Eye (tissue), 1 donor: ENCODE measurements at places on chromosomes 4 and X.
A peak's percentile ranks its signal among the peaks of the same experiment; 100 is the strongest.

DNA sequence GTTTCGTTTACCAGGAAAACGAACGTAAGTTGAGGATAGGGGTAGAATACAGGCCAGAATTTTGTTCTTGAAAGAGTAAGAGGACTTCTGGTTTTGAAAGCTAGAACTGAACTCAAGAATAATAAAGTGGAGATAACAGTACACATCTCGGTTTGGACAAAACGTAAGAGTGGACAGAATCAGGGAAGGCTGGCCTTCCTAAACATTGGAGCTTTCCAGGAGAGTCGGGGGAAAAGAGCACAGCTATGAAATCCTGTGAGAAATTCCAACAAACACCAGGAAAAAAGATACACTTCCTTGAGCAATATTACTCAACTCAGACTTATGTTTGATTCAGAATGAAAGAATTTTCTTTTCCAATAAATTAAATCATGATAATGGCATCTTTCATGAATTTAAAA is 1.2 kb downstream of the CTSO start:
- DNase-seq: peak; percentile 51

DNA sequence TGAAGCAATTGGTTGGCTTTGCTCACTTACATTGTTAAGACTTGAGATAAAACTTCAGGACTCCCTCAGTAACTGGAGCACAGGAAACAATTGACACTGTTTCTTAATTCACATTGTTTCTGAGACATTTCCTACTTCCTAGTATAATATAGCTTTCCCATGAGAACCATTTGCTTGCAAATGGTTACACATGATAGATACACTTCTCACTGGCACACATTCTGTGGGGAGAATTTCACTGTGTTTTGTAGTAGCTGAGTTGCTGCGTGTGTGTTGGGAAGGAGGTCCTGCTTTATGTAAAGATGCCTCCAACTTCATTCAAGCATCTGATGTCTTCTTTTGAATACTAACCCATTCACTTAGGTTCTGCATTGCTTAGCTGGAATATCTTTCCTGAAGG is 85.3 kb upstream of the SLC4A4 start:
- DNase-seq: no peak

GRCh38 chr4:3225071-3225850 is 23.7 kb upstream of the MSANTD1 start:
- DNase-seq: no peak

- no peak for DNase-seq
Measured at GRCh38 chr4:110886270-110886669, 263.4 kb upstream of the PITX2 start.

DNA sequence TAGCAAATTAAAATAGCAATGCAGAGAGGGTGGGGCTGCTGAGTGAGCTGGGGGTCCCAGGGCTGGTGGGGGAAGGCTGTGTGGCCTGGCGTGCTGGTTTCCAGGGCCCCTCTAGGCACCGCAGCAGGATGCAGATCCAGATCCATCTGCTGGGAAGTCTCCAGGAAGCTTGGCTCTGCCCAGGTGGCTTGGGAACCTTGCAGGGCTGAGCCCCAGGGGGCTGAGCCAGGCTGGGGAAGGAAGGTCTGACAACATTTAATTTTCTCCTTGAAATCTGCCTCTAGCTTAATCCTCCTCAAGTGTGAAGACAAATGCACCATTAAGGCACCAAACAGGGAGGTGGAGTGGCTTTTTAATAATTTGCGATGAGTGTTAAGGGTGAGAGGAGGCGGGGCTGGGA is 31.7 kb downstream of the SORCS2 start:
- DNase-seq: no peak

DNA sequence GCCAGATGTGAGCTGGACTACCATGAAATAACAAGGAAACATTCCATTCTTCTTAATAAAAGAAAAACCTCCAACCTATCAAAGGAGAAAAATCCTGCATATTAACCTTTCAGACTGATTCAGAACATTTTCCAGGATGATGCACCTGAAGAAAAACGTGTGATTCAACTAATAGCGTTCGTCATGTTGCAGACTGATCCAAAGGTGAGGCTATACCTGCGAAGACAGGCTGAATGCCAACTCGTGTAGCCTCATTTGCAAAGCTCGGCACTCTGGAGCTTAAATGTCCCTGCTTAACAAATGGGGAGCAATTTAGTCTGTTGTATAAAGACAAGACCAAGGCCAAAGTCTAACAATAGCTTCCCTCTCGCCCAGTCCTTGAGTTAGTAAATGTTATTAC is 172.0 kb upstream of the NOCT start:
- DNase-seq: no peak

DNA sequence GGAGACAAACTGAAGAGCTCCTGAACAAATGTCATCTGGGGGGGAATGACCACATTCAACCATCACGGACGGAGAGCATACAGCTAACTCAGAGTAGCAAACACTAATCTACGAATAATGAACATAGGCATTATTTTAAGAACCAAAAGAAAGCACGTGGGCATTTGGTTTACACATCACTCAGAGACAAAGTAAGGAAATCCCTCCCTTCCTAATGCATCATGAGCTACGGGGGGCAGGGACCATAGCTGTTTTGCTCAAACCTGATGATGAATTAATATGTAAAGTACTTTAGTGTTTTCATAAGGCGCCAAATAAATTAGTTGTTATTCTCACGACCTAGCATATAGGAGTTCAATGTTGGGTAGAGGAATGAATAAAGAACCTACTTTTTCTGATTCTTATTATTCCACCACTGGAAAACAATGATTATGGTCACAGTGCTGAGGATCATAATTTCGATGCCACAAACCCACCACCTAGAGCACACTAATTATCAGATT is 11.7 kb upstream of the TMEM156 start:
- no peak for DNase-seq

DNA sequence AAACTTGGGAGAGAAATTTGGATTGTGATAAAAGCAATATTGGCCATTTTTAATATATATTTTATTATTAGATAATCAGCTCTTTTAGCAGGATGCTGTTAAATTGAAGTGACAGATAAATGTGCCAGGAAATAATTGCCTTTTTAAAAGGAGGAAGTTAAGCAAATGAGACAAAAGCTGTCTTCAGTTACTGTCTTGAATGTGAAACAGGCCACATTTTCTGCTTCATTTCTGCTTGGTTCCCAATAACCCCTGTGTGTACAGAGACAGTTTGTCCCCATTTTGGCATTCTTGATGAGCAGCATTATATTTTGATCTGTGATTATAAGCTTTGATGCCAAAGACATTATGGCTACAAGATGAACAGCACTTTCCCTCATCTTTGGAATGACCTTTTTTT is 953 bp downstream of the EPGN start:
- DNase-seq: no peak

- no peak for DNase-seq
Measured at GRCh38 chr4:122836941-122837340, 10.3 kb downstream of the FGF2 start.

DNA sequence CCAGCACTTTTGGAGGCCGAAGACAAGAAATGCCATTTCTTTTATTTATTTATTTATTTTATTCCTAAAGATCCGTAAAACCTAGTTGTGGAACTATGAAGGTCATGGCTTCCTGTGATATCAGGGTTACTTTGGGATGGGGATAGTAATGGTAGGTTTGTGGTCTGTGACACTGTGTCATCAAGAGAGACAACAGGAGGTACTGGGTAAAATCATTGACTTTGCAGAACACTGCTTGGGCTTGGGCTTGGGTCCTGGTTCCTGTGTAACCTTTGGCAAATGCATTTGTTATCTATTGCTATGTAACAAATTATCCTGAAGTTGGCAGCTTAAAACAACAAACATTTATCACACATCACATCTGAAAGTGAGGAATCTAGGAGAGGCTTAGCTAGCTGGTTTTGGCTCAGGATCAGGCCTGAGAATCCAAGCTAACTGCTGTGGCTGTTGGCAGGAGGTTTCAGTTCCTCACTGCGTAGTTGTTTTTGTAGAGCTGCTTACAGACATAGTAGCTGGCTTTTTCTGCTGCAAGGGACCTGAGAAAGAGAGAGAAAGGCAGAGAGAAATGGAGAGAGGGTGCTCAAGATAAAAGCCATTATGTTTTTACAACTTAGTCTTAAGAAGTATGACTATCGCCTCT is 576.4 kb upstream of the SLIT2 start:
- DNase-seq: no peak

- DNase-seq: no peak
Measured at GRCh38 chr4:1879485-1879884, 8.3 kb downstream of the NSD2 start.

GRCh38 chrX:12961196-12961718 is 13.7 kb upstream of the TMSB4X start:
- DNase-seq: no peak

GRCh38 chr4:167221084-167221483 is 13.2 kb downstream of the SPOCK3 start:
- DNase-seq: no peak

- DNase-seq: no peak
Measured at GRCh38 chr4:92182736-92183407, 120.9 kb upstream of the GRID2 start.

DNA sequence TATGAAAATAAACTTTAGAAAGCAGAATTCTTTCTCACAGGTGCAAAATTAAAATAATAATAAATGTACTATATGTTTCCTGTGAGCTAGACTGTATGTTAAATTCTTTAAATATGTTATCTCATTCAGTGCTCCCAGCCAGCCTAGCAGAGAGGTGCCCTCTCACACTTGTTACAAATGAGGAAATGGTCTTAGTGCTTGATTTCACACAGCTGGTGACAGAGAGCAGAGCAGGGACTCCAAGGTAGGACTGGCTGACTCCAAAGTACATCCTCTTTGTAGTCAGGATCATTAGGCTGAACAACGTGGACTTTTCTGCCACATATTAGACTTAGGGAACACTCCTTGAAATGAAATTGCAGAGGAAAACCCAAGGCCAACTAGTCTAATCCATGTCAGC is 72.0 kb upstream of the HHIP start:
- DNase-seq: no peak

DNA sequence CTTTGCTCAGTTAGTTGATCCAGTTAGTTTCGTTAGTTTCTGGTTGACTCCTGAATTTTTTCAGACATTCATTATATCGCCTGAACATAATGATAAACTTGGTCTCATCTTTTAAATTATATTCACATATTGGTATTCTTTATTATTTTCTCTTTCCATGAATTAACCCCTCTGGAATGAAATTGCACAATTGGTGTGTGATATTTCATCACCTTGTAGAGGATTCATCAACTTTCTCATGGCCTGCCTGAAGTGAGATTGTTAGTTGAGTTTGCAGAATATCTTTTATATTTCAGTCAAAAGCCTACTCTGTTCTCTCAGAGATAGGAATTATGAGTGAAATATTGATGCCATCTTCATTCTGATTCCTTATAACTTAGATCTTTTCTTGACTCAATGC is 1160.6 kb upstream of the AGA start:
- no peak for DNase-seq

GRCh38 chrX:78118628-78119027 is 14.6 kb downstream of the PGK1 start:
- DNase-seq: no peak

DNA sequence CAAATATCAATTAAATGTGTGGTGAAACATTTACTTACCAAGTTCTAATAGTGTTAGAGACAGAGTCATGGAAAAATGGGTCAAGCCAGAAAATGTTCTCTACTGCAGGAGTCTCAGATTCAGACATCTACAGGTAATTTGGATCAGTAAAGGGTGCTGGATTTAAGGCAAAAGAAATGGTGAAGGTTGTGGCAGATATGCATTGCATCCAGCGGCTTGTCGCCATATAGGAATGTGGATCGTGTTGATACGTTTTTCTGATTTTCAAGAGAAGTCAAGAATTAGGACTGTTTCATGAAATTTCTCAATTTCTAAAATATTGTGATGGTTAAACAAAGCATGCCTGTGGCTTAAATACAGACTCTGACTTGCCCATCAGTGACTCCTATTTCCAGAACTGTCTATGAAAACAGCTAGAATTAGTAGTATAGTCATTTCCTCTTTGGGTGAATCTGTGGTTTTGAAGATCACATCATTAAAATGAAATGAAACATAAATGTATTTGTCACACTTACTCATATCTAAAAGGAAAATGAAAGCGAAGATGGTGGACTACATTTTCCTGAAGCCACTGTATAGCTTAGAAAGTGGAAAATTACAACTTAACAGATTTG is 110.1 kb upstream of the VEGFC start:
- DNase-seq: no peak

DNA sequence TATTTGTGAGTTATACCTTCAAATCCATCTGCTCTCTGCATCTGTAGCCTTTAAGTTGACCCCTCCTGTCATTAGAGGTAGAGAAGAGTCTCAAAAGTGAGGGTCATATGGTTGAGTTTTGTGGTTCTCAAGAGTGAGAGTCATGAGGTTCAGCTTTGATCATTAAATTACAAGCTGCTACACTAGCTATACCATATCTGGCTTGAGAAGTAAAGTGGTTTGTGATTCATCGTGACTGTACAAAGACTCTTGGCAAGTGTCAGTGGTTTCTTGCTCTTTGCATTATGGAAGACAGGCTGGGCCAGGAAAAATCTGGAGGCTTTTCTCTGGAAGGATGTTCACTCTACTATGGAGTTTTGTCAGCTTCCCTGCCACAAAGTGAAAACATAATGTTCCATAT is 170.6 kb downstream of the ZC4H2 start:
- DNase-seq: no peak

DNA sequence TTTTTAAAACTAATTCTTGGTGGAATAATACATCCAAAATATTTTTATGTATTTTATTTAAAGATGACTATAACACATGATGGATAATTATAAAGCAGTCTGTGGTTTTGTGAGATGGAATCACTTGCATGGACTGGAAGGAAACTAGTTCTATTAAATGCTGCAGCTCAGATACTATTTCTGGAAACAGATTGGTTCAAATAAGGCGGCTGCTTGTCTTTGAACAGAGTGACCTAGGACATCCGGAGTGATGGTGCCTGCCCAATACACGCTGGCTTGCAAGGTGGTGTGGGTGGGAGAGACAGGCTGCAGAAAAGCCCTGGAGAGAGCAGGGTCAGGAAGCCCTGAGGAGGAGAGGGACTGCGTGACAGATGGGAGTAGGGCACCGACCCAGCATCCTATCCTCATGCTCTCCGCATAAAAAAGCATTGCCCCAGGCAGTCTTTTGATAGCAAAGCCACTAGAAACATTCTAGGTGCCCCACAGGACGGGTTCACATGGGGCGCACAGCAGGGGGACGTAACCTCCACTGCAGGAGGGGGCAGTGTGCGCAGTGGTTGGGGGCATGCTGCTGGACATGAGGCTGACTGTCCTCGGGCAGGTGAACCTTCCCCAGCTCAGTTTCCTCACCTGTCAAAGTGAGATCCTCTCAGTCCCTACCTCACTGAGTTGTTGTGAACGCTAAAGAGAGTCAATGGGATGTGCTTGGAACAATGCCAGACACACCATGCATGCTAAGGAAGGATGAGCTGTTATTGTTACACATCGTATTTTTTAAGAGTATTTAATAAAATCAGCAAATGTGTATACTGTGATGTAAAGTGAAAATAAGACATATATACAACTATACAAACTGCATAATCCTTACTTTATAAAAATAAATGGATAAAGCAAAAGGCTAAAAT is 71.3 kb downstream of the EVC2 start:
- DNase-seq: no peak

GRCh38 chrX:149541521-149542047 is 772 bp downstream of the EOLA1 start:
- no peak for DNase-seq

- DNase-seq: peak; percentile 91
Measured at GRCh38 chr4:6546681-6547447, 28.1 kb upstream of the MAN2B2 start.
